Stimulated activated CD8-positive, alpha-beta memory T cell treated with anti-CD3 and anti-CD28 coated beads, Interleukin-4, amount 100 ng/mL, for 1 hour (primary cell): ENCODE measurements at places on chromosomes 4 and X.

DNA sequence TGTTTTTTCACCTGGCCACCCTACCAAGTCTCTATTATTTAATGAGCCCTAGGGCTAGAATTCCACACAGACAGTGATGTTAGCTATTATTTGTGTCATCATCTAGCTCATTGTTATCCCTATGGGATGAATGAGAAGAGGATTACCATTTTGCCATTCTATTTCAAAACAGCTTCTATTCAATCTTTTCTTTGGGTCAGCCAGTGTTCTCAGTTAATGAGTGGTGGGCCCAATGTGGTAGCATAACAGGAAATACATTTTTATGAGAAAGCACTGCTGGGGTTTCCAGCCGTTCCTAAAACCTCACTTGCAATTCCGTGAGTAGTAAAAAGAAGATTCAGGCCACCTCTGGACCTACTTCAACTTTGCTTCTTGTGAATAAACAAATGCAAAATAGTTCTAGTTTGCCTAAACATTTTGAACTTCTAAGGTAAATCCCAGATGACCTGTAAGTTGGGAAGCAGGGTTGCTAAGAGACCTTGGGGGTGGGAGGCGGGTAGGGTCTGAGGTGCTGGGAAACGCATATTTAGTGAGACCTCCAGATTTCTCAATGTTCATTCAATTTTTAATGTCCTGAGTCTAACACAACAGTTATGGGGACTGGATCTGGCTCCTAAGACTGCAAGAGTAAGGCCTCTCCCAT, 24.8 kb upstream of the CYP2U1 start:
- no peak for DNase-seq

GRCh38 chr4:56656346-56656643, 24.8 kb downstream of the HOPX start:
- DNase-seq: no peak

DNA sequence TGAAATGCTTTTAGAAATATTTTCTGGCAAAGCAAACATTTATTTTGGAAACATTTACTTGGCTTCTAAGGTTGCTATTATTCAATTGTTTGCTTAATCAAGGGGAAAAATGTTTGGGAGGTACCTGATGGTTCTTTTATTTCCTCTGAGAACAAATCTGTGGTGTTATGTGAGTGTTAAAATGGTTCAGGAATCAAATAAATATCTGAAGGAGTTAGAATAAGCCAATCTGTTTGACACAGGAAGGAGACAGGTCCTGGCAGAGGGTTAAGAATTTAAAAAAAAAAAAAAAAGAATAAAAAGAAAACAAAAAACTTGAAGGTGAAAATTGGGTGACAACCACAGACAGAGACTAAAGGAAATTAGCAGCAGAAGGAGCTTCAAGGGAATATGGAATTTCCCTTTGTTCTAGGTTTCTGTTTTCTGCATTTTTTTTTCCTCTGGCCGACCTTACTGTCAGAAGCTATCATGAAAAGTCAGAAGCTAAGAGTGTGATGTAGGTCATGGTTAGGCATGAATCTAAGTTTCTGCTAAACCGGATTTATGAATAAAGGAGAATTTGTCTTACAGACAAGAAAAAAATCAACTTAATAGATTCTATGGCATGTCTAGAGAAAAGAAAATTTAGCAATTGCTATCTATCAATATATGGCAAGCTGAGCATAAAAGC, 78.6 kb upstream of the PNPLA4 start:
- no peak for DNase-seq

DNA sequence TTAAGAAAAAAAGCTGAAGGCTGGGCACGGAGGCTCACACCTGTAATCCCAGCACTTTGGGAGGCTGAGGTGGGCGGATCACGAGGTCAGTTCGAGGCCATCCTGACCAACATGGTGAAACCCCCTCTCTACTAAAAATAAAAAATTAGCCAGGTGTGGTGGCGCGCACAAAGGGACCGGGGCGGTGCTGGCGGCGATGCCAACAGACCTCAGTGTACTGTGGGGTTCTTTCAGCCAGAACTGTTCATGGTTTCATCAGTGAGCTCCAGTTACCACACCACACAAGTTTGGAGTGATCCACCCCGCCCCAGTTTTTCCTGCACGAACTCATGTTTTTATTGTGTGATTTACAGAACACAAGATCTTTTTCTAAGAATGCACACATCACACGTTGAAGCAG, 21.2 kb upstream of the IRAK1 start:
- no peak for DNase-seq

- no peak for DNase-seq
Observed at GRCh38 chrX:8805046-8805445, 3.9 kb upstream of the FAM9A start.

DNA sequence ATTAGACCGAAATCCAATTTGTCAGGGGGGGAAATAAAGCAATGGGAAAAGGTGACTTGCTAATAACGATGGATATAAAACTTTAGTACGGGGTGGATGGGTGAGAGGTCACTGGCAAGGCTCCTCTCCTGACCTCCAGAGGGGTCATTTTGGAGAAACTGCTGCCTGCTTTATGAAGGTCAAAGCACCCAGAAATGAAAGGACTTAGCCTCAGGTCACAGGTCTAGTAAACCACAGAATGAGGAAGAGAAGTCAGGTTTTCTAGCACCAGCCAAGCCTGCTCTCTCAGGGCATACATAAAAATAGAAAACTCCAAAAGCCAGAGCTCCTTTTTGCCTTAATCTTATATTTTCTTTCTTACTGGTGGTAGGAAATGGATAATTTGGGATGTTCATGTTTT, 134.2 kb downstream of the SHROOM3 start:
- no peak for DNase-seq
